C1 segment of cervical spinal cord (tissue), 14 donors: ENCODE measurements at places on chromosomes 1 and 21.

DNA sequence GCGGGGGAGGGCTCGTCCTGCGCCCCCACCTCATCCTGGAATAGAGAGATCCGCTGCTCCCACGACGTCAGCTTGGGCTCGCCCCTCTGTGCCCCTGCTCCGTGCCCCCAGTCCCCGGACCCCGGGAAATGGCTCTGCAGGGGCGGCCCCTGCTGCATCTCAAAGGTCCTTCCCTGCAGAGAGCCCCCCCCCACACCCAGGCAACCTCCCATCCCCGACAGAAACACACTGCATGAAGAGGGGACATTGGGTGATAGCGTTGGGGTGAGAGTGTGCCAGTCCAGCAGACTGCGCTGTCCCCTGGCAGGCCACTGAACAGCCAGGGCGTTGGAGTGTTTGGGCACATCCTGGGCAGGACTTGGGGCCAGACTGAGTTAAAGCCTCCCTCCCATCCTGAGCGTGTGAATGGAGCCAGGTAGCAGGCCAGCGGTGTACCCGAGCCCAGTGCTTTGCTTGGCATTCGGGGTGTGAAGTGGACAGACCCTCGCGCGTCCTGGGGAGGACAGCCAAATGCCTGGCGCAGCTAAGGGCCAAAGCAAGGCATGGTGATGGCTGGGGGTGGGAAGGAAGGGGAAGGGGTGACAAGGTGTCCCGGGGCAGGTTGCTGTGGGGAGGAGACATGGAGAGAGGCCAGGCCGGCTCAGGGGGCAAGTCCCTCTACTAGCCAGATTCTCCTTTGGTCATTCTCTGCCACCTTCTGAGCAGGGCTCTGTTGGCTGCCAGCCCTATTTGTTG lies 633 bp upstream of the ETNK2 start:
- no peak for DNase-seq

DNA sequence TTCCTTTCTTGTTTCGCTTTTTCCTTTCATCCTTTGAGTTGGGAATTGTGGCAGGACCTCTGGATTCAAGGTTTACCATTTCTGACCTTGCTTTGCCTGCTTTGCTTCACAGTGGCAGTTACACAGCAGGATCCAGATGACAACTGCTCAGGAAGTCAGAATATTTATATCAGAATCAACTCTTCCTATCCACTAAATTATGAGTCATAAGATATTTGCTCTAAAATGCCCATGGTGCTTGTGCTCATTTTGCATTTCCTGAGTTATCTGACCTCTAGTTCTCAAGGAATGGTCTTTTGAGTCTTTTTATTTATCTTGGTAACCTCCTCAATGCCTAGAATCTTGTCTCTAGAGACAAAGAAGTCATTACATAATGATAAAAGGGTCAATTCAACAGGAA lies 290.8 kb downstream of the LRRC7 start:
- DNase-seq: no peak

DNA sequence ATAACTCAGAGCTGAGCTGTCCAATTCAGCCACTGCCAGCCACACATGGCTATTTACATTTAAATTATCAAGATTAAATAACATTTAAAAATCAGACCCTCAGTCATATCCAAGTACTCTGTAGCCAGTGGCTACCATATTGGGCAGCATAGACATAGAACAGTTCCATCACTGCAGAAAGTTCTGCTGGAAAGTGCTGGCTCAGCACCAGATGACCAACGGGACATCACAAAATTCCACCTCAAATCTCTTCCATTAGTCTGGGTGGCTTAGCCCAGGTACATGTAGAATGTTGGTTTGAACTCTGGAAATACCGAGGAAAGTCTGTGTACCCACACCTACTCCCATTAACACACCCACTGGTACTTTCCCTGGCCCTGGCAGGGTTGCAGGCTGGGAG lies 129.3 kb downstream of the ZSCAN20 start:
- DNase-seq: no peak

DNA sequence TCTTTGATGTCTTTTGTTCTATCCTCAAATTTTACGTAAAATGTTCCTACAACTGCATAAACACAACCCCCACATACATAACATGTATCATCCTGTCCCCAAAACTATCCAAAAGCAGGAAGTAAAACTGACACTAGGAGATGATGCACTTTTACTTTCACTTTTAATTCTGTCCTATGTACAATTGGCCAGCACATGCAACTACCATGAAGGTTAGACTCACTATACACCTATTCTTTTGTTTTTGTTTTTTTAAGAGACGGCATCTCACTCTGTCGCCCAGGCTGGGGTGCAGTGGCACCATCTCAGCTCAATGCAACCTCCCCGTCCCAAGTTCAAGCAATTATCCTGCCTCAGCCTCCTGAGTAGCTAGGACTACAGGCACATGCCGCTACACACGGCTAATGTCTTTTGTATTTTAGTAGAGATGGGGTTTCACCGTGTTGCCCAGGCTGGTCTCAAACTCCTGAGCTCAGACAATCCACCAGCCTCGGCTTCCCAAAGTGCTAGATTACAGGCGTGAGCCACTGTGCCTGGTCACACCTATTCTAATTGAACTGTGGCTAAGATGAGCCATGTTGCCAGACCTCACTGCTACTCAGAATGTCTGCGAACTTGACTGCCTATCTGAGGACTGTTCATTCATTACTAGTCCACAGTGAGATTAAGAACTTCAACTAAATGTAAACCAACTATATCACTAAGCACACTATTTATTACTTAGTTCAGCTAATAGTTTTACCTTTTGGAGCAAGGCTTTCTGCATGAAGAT lies 48.0 kb downstream of the TOR3A start:
- DNase-seq: no peak

- no peak for DNase-seq
Measured at GRCh38 chr1:176009951-176010350, 197.1 kb downstream of the COP1 start.

GRCh38 chr1:175841738-175842187 lies 98.4 kb upstream of the TNR start:
- DNase-seq: no peak

- DNase-seq: no peak
Measured at GRCh38 chr1:84855168-84855567, 37.8 kb downstream of the LPAR3 start.

DNA sequence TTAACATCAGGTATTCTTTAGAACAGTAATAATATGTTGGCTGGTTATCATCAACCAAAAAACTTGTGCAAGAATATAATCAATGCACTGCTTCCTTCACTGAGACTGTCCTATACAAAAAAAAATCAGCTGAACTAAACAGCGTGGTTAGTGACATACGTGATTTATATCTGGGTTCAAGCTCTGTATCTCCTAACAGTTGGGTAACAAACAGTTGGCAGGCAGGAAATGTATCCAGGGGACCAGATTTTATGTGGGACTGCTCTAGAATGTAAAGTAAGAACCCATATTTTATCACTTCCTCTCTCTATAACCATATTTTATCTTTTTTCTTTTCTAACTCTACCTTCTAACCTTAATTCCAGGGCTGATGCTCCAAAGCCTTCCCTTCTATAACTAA lies 8.0 kb downstream of the ACBD6 start:
- no peak for DNase-seq

DNA sequence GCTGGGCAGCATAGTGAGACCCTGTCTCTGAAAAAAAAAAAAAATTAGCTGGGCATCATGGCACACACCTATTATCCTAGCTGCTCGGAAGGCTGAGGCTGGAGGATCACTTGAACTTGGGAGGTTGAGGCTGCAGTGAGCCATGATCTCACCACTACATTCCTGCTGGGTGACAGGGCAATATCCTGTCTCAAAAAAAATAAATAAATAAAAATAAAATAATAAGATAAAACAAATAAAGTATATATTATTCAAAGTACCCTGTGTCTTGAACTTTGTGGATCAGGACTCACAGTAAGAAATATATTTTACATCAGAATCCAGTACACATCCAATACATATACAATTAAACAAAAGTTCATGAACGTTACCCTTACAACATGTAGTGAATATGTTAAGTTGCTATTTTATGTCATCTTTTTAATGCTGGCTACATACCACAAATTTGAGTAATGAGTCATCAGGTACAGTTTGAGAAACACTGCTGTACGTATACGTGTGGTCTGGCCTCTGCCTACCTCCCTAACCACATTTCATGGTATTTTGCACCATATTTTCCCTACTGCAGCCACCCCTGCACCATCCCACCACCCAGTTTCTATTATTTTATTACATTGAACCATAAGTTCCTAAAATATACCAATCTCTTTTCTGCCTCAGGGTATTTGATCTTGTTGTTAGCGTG lies 4.4 kb downstream of the NME7 start:
- DNase-seq: no peak

GRCh38 chr1:89953131-89953626 lies 41.7 kb upstream of the ZNF326 start:
- no peak for DNase-seq

DNA sequence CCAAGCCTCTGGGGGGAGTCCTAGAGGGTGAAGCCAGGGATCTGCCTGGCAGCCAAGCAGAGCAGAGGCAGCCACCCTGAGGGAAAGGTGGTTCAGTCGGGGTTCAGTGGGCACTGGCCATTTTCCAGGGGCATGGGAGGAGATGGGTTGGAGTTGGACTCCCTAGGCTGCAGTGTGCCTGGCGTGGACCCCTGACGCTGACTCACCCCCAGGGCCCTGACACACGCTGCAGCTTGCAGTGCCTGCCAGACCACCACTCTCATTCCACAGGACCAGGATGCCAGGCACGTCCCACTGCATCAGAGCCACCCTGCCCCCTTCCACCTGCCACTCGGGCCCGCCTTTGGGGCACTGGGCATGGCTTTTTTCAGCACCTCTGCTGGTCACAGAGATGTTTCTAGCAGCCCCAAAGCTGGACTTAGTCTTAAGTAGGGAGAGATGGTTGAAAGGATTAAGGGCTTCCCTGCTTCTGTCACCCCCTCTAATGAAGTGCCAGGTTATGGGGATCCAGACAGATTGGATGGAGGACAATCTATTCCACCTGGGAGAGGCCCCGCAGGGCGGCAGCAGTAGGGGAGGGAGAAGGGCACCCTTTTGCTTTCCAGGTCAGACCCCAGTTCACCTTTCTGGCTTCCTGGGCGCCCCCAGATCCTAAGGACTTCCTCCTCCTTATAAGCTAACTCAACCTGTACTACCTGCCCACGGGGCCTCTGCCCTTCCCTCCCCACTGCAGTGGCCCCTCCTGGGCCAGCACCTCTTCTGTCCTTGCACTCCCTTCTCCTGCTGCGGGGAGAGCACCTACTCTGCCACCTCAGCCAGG lies 1.6 kb downstream of the SYT2 start:
- DNase-seq: no peak

GRCh38 chr1:239892602-239893001 lies 199.1 kb upstream of the FMN2 start:
- DNase-seq: no peak

GRCh38 chr21:45615145-45615711 lies 28.3 kb upstream of the PCBP3 start:
- DNase-seq: no peak

- no peak for DNase-seq
Measured at GRCh38 chr1:42423681-42424080, 32.1 kb downstream of the ZMYND12 start.

- no peak for DNase-seq
Measured at GRCh38 chr1:70499695-70500094, 88.6 kb downstream of the CTH start.

DNA sequence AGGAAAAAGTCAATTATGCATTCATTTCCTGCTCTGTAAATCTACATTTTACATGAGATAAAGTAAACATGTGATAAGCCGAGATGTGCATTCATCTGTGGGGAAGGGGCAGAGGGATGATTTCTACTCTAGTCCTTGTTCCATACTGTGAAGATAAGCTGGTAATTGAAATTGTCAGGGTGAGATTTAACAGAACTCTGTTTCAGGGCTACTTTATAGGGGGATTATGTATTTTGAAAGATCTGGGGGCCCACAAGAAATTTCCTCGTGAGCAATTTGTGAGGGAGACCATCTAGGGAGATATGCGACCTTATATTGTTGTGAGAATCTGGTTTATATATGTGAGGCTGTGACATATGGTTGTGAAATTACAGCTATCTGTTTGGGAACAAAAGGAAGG lies 73.1 kb upstream of the KCNK1 start:
- no peak for DNase-seq

- no peak for DNase-seq
Measured at GRCh38 chr1:111404588-111404987, 22.9 kb downstream of the OVGP1 start.

GRCh38 chr1:222588135-222588534 lies 1.6 kb downstream of the TAF1A start:
- DNase-seq: no peak

DNA sequence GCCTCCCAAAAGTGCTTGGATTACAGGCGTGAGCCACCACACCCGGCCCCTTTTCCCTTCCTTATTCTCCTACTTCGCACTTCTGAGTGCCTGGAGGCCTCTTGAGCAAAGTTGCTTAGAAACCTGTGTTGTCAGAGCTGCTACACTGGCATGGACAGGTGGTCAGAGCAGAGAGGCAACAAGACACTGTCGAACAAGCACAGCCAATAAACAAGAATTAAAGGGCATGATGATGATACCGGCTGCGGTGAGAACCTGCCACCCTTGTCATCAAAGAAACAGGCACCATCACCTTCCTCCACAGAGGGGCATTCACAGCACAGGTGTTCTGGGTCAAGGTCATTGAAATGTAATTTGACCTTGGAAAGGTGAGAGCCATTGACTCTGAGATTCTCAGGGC lies 23.3 kb downstream of the STUM start:
- no peak for DNase-seq

DNA sequence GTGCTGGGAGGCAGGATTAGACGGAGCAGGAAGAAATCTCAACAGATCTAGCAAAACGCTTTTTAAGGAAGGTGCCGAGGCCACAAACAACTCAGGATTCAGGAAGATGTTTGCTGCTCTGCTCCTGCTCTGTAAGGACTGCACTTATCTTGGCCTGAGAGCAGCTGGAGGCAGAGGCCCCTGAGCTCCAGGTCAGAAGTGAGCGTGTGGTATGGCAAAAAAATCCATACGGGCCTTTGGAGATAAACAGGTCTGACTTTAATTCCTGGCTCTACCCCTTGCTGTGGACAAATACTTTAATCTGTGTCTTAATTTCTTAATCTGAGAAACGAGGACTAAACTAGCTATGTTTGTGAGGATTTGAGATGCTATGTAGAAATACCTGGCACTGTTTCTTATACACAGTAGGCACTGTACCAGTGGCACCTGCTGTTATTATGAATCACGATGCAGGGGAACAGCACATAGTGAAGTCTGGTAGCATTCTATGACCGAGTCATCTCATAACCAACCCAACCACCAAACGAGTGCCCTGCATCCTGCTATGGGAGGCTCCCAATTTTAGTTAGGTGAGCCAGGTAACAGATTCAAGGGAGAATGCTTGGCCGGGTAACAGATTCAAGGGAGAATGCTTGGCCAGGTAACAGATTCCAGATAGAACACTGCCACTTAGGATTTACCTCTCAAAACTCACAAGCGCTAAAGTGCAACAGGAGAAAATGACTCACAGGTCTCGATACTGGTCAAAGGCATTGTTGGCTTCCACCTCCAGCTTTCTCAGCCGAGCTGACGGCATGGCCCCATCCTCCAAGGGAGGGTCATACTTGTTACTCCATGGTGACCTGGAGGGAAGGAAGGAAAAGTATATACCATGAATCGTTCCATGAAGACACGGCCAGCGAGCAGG lies 65.9 kb downstream of the SLC66A1 start:
- DNase-seq: no peak
